Muscle of arm (tissue), 14 donors: ENCODE measurements at places on chromosomes 16 and 17. TPM values are rescaled to one million over a fixed set of nuclear protein-coding genes. Genes with fewer than 3 reads are reported as not detected.

- no peak for DNase-seq
These were observed 47.2 kb upstream of the RASL10B start for GRCh38 chr17:35684055-35684802.

- DNase-seq: no peak
These were observed 17.8 kb upstream of the GGA2 start for GRCh38 chr16:23527961-23528643.

DNA sequence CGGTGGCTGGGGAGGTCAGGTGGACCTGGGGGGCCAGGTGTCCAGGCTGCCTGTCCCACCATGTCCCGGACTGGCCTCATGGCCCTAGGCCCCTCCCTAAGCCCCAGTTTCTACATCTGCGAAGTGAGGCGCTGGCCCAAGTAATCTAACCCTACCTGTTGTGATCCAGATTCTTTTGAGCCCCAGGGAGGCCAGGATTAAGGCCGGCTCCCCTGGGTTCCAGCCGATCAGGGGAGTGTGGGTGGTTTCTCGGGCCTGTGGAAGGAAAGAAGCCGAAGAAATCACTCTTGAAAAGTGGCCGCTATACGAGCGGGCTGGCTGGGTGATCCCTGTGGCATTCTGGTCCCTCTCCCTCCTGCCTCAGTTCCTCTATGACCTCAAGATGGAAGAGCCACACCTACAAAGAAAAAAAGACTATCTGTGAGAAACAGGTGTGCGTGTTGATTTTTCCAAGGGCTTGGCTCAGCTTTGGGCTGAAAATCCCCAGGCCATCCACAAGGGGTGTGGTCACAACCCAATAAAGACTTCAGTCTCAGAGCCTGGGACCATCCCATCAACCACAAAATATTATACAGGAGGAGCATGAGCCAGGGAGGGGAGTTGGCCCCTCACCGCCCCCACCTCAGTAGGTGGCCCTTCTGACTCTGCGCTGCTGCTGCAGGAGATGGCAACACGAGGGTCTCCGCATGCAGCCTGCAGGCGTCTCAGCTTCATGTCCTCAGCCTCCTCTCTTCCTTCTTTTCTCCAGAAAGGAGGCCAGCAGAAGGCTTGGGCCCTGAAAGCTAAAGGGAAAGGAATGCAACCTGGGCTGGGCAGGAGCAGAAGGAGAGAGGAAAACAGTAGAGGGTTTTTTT, 20.3 kb downstream of the GPR142 start:
- DNase-seq: no peak

Gene TBC1D3D
- polyA plus RNA-seq: 1.2 TPM

- no peak for DNase-seq
These were observed 185.8 kb upstream of the HSBP1 start for GRCh38 chr16:83622010-83622409.

DNA sequence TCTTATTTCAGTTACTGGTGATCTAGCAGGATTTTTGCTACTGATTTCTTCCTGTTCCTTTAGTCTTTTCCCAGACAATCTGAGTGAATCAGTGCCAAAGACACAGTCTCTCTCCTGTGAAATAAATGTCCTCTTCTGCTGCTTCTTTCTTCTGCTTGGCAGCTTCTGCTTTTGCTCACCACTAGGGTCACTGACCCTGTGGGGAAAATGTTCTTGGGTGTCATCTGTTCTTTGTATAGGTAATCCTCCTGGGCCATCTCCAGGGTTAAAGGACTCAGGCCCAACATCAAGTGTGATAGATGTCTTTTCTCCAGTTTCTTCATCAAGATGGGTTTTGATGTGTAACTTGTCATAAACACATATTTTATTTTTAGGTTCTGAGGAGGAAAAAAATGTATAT, 5.2 kb downstream of the PALB2 start:
- DNase-seq: no peak

- no peak for DNase-seq
These were observed 1.4 kb downstream of the KRT38 start for GRCh38 chr17:41439375-41439774.

DNA sequence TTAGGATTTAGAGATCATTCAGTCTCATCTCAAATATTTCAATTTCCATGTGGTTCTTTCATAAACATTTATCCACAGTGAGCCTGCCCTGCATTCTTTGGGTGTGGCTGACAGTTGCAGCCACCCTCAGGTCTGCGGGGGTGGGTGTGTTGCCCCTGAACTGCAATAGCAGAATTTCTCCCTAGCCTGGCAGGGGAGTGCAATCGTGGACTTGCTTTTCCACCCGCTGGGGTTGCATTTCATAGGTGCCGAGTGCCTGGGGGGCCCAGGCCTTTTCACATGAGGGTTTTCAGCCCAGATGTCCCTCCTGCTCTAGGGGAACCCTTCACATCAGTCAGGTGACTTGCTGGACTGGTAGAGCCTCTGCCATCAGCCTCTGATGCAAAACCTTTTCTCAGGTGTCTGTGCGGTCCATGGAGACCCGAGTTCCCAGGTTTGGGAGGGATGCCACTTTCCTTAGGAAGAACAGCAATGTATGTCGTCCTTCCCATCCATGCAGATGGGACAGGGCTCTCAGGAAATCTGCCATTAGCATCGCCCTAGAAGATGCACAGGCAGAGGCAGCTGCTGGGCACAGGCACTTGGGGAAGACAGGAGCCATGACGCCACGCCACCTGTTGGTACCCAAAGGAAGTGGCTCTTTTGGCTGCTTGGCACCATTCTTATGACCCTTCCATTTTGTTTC, 2.4 kb upstream of the USP36 start:
- no peak for DNase-seq

- no peak for DNase-seq
These were observed 54.9 kb downstream of the GNAO1 start for GRCh38 chr16:56246051-56246817.

GRCh38 chr17:43456661-43457361, 27.0 kb upstream of the DHX8 start:
- DNase-seq: no peak

Gene RNF227
- polyA plus RNA-seq: 2.7 TPM

GRCh38 chr16:53664724-53665345, 38.8 kb downstream of the RPGRIP1L start:
- peak; percentile 33 for DNase-seq

DNA sequence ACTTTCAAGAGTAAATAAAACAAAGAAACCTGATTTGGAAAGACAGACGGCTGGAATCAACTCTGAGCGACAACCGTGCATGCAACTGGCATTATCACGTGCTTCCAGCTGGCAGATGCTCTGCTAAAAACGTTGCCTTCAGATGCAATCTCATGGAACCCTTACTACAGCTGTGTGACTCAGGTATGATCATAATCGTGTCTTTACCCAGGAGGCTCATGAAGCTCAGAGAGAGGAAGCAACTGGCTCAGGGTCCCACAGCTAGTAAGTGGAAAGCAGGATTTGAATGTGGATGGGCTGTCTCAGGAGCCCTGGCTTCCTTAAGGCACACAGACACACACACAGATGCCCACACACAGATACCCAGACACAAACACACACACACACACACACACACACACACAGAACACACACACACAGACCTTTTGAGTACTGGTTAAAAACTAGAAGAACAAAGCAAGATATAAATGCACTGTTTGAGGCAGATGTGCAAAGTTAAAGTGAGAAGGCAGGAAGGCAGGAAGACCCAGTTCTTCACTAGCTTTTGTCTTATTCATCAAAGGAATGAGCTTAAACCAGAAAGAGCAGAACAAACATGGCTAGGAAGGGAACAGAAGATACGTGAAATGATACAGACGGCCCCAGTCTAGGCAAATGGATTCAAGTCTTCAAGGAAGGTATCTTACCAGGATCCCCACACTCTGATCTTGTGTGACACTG, 275.2 kb downstream of the MAF start:
- DNase-seq: no peak

GRCh38 chr16:47826070-47826469, 329.7 kb downstream of the ABCC12 start:
- DNase-seq: no peak

Gene RFWD3
- 20.4 TPM for polyA plus RNA-seq

DNA sequence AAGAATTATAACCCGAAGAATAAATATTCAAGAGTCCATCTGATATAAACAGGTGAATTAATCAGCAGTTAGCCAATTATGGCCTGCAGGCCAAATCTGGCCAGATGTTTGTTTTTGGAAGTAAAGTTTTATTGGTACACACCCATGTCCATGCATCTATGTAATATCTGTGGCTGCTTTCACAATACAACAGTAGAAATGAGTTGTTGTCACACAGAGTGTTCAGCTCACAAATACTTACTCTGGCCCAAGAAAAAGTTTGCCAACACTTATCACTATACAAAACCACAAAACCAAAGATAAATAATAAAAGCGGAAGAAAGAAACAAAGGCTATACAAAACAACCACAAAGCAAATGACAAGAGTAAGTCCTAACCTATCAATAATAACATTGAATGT, 109.4 kb downstream of the CDYL2 start:
- DNase-seq: no peak

Gene TMIGD1
- polyA plus RNA-seq: not detected

DNA sequence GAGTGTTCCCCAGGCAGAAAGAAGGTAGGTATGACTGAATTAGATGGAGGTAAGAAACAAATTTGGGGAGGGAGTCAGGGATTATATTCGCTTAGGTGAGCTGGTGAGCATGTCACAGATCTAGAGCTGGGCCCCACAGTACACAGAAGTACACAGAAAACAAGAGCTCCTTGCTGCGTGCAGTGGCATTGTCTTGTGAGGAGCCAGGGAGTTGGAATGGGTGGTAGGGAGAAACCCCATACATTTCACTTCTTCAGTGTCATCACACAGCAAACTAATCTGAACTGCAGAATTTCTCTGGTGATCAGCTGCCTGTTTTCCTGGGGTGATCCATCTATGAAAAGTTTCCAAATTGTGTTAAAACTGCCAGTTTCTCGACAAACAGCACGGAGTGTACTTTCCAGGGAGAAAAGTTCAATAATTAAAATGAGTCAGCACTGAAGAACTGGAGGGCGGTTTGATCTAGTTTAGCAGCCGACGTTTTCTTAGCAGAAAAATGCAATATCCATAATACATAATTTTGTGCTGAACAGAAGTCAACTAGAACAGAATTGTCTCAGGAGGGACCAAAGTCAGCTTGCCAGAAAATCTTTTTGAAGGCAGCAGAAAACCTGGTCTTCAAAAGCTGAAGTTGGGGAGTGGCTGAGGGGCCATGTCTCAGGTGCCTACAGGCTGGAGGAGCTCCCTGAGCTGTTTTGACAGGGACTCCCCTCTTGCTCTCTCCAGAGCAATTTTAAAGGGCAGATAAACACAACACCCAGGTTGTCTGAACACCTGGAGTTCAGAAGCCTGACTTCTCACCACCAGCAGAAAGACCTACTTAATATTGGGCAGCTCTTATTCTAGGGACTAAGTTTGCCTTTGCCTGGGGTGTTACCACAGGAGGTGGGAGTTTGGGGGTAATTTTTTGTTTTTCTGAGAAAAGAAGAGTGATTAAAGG, 448.6 kb downstream of the CA10 start:
- peak; percentile 57 for DNase-seq

GRCh38 chr17:31677681-31678080, 181.4 kb downstream of the COPRS start:
- DNase-seq: no peak
